ENCODE measurements at places on chromosomes 6 and 20.
A peak's percentile ranks its signal among the peaks of the same experiment; 100 is the strongest.

DNA sequence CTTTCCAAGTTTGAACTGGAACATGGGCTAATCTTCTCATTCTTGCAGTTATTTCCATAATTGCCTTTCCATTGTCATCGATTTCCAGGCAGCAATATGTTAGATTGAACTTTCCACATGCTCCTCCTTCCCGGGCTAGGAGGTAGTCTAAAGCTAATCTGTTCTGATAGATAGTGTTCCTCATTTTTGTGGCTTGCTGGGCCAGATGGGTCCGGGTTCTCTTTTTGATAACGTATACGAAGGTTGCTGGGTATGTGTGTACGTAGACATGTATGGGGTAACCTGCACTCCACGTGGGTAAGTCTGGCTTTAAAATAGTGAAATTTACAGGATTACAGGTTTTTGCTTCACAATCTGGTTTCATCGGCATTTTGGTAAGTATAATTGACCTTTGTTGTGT lies 14.0 kb upstream of the GMPR start:
- DNase-seq = no peak

DNA sequence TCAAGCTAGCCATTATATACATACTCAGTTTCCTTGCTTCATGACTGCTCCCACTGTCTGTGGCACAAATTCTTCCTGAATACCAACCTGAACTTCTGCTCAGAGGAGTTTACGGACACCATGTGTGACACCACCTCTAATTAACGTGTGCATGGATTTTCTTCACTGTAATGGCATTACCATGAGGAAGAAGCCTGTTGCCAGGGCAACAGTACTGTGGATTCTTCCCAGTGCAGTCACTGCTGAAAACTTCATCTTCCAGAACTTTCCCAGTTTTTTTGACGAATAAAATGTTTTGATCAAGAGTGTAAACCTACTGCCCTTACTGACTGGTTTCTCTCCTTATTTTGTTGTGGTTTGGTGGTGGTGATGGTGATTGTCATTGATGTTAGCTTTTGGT lies 444.3 kb upstream of the NRSN1 start:
- no peak for DNase-seq

- no peak for DNase-seq
These were observed 29.6 kb downstream of the RRBP1 start for GRCh38 chr20:17652411-17652810.

DNA sequence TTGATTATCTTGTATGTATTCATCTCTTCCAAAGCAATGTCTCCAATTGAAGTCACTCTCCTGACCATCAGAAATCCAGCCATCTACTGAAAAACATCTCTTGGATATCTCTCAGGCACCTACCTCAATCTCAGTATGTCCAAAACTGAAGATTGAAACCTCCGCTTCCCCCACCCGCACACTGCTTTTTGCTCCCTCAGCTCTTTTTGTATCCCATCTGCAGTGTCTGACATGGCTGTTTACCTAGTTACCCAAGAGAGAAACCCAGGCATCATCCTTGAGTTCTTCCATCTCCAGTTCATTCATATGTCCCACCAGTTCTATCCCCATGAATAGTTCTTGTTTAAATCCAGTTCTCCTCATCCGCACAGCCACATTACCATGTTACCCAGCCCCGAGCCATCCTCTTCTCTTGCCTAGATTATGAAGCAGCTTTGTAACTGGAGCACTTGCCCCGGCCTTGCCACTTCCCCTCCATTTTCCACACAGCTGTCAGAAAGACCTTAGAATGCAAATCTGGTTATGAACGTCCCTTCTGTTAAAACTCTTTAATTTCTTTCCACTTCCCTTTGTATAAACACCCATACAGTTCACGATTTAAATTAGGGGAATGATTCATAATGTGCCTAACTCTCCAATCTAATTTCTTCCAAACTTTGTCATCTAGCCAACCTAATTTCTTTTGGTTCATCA lies 40.5 kb upstream of the GCLC start:
- DNase-seq = peak; percentile 41

DNA sequence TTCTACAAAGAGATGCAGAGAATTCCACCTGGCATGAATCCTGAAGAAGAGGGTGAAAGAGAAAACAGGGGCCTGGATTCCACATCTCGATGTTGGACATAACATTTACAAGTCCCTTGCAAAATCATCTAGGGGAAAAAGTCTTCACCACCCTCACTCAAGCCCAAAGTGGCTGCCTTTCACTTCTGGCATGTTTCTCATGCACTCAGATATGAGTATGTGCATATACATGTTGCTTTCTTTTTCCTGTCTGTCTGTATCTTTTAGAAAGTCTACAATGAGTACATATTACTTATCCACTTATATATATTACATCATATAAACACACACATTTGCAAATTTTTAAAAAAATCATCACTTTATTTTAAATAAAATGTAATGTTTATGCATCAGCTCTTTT lies 159.3 kb downstream of the KIF6 start:
- no peak for DNase-seq

DNA sequence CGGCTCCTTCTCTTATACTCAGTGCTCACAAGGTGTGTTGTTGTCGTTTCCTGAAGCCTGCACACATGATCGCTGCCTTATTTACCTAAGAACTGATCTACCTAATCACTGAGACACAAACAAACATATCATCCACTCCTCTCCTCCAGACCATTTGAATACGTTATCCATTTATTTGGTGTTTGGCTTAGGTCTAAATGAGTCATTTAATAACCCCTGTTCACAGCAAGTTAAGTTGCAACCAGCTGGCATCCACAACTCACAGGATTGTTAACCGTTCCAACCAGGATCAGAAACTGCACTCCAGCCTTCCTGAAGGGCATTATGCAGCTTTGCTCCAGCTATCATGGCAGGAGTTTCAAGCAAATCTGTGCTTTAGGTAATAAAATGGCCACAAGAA lies 511.1 kb upstream of the MAP3K7 start:
- no peak for DNase-seq

DNA sequence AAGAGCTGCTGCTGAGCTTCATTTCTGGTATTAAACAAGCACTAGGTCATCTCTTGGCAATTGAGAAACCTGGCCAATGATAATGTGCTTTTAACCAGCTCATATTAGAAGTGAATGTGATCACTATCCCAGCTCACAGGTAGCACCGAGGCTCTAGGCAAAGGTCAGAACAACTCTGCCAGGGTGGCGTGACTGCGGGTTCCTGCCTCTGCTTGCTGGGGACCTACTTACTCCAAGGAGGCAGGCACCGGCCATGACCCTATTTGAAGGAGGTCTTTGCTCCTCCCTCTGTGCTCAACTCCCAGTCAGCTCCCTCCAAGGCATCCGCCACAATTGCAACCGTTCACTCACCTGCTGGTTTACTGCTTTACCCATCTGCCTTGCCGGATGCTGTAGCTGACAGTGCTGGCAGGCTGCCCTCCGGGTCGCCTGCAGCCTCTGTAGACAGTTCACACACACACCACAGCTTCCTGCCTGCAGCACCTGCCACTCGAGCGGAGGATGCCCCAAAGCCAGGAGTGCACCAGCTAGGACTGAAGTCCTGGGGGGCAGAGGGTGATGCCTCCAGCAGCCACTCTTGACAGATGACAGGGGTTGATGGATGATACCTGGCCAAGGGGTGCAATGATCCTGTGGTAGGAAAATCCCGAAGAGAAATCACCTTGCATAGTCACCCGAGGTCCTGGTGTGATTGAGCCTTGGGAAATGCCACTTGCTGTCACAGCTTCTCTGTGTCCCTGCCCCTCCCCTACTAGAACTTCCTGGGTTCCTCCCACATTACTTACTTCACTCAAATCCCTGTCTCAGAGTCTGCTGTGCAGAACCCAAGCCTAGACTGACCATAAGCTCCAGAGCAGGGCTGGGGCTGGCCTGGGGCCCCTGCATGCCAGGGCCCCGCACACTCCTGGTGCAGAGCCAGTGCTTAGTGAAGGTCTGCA lies 8.8 kb upstream of the VSX1 start:
- DNase-seq = peak; percentile 50

- no peak for DNase-seq
These were observed 131.7 kb upstream of the THBS2 start for GRCh38 chr6:169385237-169385880.

DNA sequence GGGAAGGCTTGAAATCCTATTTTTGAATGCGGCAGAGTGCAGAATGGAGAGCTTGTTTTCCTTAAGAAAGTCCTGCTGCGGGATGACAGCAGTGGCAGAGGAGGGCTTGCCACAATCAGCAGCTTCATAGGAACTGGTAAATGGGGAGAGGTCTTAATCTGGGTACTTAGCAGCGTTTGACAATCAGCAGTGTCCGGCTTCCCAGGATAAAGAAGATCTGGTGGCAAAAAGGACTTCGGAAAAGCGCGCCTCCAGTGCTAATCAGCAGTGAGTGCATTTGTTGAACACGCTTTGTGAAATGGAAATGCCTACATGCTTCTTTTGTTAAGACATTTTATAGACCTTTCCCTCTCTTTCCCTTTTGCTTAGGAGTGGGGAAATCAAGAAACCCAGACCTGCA lies 735.7 kb downstream of the QKI start:
- DNase-seq = no peak

DNA sequence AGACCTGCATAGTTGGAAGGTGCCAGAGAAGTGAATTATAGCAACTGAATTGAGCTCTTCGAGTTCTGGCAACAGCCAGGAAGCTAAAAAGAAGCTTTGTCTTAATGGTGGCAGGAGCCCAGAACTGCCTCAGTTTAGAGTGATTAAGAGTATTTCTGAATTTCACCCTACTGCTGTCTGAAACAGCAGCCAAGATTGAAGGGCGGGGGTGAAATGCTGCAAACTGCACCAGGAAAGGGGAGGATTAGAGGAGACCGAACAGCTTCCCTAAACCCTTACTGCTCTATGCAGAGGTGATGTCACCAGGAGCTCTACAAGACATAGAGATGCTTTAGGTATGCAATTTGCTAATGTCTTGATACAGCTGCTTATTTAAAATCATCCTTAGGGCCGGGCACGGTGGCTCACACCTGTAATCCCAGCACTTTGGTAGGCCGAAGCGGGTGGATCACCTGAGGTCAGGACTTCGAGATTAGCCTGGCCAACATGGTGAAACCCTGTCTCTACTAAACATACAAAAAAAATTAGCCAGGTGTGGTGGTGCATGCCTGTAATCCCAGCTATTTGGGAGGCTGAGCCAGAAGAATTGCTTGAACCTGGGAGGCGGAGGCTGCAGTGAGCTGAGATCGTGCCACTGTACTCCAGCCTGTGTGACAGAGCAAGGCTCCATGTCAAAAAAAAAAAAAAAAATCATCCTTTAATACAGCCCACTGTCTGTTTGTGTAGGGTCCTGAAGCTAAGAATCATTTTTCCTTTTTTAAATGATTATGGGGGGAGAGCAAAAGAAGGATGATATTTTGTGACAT lies 91.7 kb upstream of the IYD start:
- DNase-seq = no peak

GRCh38 chr20:16771213-16771612 lies 23.1 kb downstream of the OTOR start:
- no peak for DNase-seq

DNA sequence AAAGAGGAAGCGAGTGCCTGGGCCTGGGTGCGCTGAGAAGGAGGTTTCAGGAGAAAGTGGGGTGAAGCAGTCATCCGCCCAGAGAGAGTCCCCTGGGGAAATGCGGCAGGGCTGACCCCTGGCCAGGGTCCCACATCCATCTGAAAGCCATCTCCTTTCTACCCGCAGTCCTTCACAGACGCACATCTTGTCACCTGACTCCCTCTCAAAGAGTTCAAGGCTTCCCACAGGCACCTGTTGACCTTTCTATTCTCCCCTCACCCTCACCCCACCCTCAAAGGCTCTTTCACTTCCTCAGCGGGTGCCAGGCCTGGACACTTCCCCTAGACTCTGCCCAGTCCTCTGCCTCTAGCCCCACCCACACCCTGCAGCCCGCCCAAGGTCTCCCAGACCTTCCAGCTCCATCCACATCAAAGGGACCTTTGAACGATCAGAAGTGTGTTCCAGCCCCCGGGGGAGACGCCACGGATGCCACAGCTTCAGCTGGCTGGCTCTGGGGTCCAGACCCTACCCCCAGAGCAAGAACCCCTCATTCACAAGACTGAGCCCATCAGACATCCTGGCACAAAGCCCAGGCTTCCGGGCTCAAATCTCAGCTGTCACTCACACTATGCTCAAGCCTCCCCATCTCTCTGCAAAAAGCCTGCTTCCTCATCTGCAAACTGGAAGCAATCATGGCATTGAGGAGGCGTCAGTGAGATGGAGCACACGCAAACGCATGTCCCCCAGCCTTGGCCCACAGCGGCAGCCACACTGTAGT lies 2.1 kb downstream of the CTSZ start:
- DNase-seq = peak; percentile 86

GRCh38 chr6:146551545-146551944 lies 7.9 kb downstream of the RAB32 start:
- no peak for DNase-seq

DNA sequence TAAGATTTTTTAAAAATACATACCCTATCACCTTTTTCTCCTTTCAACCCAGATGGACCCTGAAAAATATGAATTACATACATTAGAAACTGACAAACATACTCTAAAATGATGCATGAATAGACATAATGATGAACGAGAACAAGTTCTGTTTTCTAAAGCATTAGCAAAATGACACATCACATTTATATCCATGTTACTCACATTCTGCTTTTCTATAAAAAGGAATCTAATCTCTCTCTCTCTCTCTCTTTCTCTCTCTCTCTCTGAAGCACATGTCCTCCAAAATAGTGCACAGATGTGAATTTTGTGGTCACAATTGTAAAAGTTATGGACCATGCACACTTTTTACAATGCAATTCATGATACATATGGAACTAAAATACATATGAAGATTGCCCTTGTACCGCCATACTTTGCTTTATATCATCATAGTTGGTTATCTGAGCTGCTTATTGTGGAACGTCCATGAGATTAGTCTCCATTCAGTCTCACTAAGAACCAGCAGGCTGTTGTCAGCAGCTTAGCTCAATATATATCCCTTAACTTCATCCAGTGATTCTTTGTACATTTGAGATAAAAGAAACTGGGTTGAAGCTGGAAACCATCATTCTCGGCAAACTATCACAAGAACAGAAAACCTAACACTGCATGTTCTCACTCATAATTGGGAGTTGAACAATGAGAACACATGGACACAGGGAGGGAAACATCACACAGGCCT lies 114.2 kb downstream of the COL12A1 start:
- no peak for DNase-seq

GRCh38 chr20:39142407-39143096 lies 180.4 kb downstream of the DHX35 start:
- DNase-seq = no peak

GRCh38 chr6:112269114-112269513 lies 14.7 kb upstream of the LAMA4 start:
- no peak for DNase-seq

GRCh38 chr20:3235666-3236324 lies 3.2 kb downstream of the SLC4A11 start:
- DNase-seq = no peak

GRCh38 chr20:381581-382290 lies 1.2 kb downstream of the TRIB3 start:
- DNase-seq = peak; percentile 69

DNA sequence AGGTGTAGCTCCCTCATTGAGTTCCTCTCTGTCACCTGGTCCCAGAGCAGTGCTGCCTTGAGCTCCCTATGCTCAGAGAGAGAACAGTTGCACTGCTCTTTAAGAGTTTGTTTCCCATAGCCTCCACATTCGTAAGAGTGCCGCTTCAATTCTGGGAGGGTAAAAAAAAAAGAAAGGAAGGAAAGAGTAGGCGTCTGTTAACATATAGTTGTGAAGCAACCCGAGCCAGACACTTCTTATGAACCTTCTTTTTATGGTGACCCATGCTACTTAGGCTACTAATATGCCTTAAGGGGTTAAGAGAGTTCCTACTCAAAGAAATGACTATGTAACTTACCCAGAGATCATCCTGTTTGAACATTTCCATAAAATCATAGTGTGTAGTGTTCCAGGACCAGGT lies 4.3 kb upstream of the ARG1 start:
- DNase-seq = peak; percentile 1

GRCh38 chr6:127462376-127462775 lies 3.2 kb upstream of the KIAA0408 start:
- DNase-seq = no peak
